ENCODE measurements at places on chromosomes 7 and 10.

GRCh38 chr7:25664593-25664992 lies 436.3 kb upstream of the NPVF start:
- H3K4me1 ChIP-seq, result no peaks in the 10 kb centered on the region
- DNase-seq, result no peak
- no peaks in the 10 kb centered on the region for H3K27me3 ChIP-seq
- no peaks in the 10 kb centered on the region for H3K36me3 ChIP-seq

DNA sequence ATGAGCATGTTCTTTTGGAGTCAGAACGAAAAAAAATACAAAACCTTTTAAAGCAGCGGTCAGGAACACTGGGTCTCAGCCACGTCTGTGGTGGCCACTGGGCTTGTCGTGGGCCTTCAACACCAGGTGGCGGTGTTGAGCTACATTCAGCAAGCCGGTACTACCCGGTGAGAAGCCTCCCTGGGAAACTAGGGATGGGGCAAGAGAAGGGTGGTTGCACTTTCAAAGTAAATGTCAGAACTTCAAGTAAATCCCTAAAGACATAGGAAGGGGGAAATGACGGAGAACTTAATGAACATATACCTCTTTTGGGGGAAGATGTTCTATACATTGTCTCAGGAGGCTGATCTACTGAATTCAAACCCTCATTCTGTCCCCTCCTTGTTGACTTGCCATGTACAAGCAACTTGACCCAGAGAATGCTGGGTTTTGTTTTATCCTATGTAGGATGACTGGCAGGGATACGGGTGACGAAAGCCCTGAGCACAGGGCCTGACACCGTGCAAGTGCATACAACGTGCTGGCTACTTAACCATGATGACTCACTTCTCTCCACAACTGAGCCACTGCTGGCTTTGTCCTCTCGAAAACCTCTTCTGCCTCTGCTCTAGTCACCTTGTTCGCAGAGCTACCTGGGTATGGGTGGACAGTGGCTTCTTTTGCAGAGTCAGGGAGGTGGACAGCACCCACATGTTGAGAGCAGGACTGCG lies 49.0 kb upstream of the BAMBI start:
- no peaks in the 10 kb centered on the region for H3K36me3 ChIP-seq
- H3K4me3 ChIP-seq, result no peak overlapping the region
- peak; percentile 85 for DNase-seq
- H3K4me1 ChIP-seq, result peaks cover 18% of the 10 kb centered on the region

GRCh38 chr7:77504951-77505350 lies 32.1 kb upstream of the PTPN12 start:
- H3K27ac ChIP-seq, result no peak overlapping the region
- no peak for DNase-seq
- H3K4me1 ChIP-seq, result peaks cover 3% of the 10 kb centered on the region
- H3K4me3 ChIP-seq, result no peak overlapping the region
- no peaks in the 10 kb centered on the region for H3K36me3 ChIP-seq
- no peaks in the 10 kb centered on the region for H3K27me3 ChIP-seq

GRCh38 chr10:132117146-132117545 lies 51.4 kb downstream of the JAKMIP3 start:
- H3K36me3 ChIP-seq, result no peaks in the 10 kb centered on the region
- H3K27ac ChIP-seq, result no peak overlapping the region

DNA sequence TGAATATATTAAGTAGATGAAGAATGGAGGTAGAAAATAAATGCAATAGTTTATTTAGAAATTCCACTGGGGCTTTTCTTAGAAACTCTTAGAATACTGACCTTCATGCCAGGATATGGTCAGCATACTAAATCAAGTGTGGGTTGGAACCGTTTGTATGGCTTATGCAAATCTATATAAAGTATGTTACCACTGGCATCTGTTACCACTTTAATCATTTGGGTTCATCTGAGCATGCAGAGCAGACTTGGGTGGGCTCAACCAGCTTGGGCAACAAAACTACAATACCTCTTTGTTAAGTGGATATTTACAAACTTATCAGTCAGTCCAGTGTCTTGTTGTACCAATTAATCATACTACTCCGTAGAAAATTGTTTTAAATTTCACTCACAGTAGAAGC lies 125.8 kb downstream of the CRPPA start:
- no peak for DNase-seq
- no peak overlapping the region for H3K4me3 ChIP-seq
- H3K27me3 ChIP-seq, result no peaks in the 10 kb centered on the region
- no peak overlapping the region for H3K27ac ChIP-seq
- no peaks in the 10 kb centered on the region for H3K36me3 ChIP-seq
- no peaks in the 10 kb centered on the region for H3K4me1 ChIP-seq

GRCh38 chr7:125059861-125060456 lies 130.3 kb upstream of the POT1 start:
- no peaks in the 10 kb centered on the region for H3K27me3 ChIP-seq
- DNase-seq, result peak; percentile 38
- no peak overlapping the region for H3K27ac ChIP-seq

GRCh38 chr10:80737209-80737608 lies 199.5 kb downstream of the SH2D4B start:
- H3K4me1 ChIP-seq, result no peaks in the 10 kb centered on the region
- no peak overlapping the region for H3K4me3 ChIP-seq
- no peak for DNase-seq
- H3K36me3 ChIP-seq, result no peaks in the 10 kb centered on the region
- H3K27ac ChIP-seq, result no peak overlapping the region
- no peaks in the 10 kb centered on the region for H3K27me3 ChIP-seq

GRCh38 chr7:13174991-13175390 lies 487.6 kb downstream of the ARL4A start:
- DNase-seq, result no peak
- H3K4me3 ChIP-seq, result no peak overlapping the region
- no peak overlapping the region for H3K27ac ChIP-seq

GRCh38 chr7:73904219-73905137 lies 43.5 kb downstream of the TMEM270 start:
- peak; percentile 96 for DNase-seq
- H3K4me1 ChIP-seq, result peaks cover 12% of the 10 kb centered on the region
- no peak overlapping the region for H3K27ac ChIP-seq
- H3K4me3 ChIP-seq, result no peak overlapping the region

DNA sequence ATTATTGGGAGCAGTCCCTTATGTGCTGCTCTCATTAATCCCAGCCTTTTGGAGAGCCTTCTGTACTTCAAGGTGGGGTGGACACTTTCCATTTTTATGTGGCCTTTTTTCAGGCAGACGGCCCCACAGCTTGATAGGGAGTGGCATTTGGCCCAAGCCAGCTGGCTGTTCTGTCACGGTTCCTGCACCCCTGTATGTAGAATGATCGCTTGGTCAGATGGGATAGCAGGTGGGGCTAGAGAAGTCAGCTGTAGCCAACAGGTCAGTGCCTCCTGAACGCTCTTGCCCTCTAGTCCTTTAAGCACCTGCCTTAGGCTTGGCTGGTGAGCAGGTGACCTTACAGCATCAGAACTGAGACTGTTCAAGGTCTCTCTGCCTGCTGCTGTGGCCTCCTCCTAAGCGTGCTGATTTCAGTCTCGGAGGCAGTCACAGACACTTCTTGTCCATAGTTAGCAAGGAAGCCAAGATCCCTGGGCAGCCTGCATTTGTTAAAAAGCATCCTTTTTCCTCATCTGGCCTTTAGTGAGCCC lies 95.3 kb downstream of the LRRC4 start:
- peaks cover 10% of the 10 kb centered on the region for H3K36me3 ChIP-seq
- no peak overlapping the region for H3K27ac ChIP-seq
- no peak overlapping the region for H3K4me3 ChIP-seq
- no peak for DNase-seq

DNA sequence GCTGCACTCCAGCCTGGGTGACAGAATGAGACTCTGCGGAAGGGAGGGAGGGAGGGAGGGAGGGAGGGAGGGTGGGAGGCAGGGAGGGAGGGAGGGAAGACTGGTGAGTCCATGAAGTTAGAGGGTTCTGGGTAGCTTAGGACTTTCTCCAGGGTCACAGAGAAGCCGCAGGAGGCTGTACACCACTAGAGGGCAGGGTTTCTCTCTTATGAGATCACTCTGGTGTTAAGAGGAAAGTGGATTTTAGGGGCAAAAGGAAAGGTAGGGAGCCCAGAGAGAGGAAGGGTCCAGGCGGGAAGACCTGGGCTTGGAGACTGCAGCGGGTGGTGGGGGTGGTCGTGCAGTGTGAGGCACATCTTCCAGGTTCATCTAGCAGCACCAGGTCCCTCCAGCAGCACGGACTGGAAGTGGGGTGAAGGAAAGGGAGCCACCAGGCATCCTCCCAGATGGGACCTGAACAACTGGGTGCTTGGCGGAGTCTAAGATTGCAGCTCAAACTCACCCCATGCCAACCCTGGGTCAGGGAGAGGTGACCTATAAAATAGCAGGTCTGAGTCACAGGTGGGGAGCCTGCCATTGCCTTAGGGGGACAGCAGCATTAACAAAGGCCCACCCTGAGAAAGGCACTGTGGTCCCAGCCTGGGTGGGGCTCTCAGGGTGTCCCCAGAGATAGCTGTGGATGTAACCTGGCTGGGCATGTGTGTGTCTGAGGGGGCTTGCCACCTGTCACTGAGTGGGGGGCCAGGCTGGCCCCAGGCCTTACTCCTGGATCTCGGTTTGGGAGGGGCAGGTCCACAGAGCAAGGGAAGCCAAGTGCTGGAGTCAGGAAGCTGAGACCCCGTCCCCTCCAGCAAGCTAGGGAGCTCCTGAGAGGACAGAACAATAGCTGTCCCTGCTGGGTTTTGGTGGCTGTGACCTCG lies 48.5 kb upstream of the SLC29A3 start:
- DNase-seq, result peak; percentile 98
- H3K4me3 ChIP-seq, result no peak overlapping the region
- peaks cover 44% of the 10 kb centered on the region for H3K4me1 ChIP-seq
- H3K36me3 ChIP-seq, result no peaks in the 10 kb centered on the region

DNA sequence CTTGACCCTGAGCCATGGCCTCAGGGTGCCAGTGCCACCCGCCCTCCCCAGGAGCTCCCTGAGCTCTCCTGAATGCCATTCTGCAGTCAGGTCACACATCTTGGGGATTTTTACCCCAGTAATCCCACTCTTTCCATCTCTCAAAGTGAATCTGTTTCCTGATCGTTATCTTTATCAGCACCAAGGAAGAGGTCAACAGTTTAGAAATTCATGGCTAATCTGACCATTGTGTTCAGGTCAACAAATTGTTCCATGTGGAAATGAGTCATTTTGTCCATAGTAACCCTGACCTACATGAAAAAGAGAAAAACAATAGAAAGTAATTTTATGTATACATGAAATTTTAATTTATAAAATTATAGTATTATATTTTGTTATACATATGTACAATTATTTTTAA lies 28.8 kb upstream of the ZNF488 start:
- peaks cover 3% of the 10 kb centered on the region for H3K27me3 ChIP-seq
- no peak overlapping the region for H3K4me3 ChIP-seq
- no peak overlapping the region for H3K27ac ChIP-seq
- no peaks in the 10 kb centered on the region for H3K4me1 ChIP-seq

GRCh38 chr7:55258631-55259030 lies 106.5 kb upstream of the LANCL2 start:
- no peaks in the 10 kb centered on the region for H3K36me3 ChIP-seq
- H3K27ac ChIP-seq, result no peak overlapping the region
- peaks cover 27% of the 10 kb centered on the region for H3K27me3 ChIP-seq

GRCh38 chr7:82840061-82840460 lies 322.6 kb downstream of the PCLO start:
- no peaks in the 10 kb centered on the region for H3K36me3 ChIP-seq
- H3K27ac ChIP-seq, result no peak overlapping the region
- H3K4me3 ChIP-seq, result no peak overlapping the region
- H3K27me3 ChIP-seq, result no peaks in the 10 kb centered on the region
- no peaks in the 10 kb centered on the region for H3K4me1 ChIP-seq

DNA sequence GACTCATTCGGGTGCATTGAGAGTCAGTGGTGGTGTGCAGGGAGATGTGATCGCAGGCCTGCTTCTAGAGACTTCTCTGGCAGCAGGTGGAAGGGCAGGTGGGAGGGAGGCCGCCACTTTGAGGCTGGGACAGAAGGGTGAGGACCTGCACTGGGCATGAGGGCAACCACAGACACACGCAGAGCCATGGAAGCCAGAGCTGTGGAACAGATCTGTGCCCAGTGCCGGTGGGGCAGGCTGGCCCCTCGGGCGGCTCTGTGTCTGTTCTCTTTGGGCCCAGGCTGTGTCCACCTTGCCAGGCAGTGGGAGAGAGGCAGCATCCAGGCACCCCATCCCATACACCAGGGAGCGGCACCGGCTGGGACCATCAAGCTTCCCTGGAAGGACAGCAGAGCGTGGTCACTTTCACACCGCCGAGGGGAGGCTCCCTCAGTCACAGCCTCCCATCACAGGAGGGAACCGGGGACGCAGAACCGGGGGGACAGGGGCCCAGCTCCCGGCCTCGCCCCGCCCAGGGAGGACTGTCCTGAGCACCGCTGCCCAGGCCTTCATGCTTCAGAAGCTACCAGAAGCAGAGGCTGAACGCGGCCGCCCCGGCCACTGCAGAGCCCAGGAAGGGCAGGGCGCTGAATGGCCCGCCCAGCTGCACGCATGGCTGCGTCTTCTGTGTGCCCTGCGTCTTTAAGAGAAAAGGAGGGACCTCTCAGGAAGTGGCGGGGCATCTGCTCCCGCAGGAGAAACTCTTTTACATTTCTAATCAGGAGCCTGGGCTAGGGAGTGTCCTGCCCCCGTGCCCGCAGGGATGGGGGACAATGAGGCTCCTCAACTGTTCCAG lies 32.1 kb downstream of the EN2 start:
- DNase-seq, result peak; percentile 87
- peak overlapping the region; percentile 54 for H3K4me3 ChIP-seq
- no peaks in the 10 kb centered on the region for H3K27me3 ChIP-seq
- peaks cover 6% of the 10 kb centered on the region for H3K4me1 ChIP-seq

GRCh38 chr7:83643012-83643411 lies 5.9 kb downstream of the SEMA3E start:
- DNase-seq, result no peak
- H3K27me3 ChIP-seq, result peaks cover 7% of the 10 kb centered on the region
- H3K4me1 ChIP-seq, result no peaks in the 10 kb centered on the region
- H3K36me3 ChIP-seq, result no peaks in the 10 kb centered on the region
- no peak overlapping the region for H3K27ac ChIP-seq

All from osteoblast (primary cell).